ENCODE measurements at places on chromosomes 12 and 14.

DNA sequence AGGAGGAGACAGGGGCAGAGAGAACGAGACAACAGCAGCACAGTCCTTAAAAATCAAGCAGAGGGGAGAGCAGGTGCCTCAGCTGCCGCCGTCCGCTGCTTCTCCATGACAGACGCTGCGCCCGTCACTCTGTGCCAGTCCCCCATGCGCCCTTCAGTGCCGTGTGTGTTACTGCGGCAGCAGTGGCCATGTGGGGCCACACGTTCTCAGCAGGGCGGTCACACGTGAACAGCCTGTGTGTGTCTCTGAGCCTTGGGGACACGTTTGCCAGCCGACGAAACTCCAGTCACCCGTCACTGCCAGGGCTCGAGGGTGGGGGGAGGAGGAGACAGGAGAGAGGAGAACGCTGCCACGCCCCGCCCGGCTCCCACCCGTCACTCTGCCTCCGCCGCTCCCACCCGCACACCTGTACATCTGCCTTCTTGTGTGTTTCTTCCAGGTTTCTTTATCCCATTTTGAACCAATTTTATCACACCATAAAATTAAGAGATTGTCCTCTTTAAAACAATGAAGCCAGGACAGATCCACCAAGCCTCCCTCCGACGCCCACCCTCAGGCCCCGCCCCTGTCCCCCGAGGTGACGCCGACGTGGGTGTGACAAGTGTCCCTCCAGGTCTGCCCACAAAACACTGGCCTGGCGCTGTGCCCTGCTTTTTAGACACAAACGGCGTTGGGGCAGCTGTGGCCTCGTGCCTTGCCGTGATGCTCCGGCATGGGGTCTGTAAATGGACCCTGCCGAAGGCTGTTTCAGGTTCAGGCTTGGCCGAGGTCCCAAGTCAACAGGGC, 58.2 kb downstream of the GALNT9 start:
- DNase-seq, result no peak

GRCh38 chr14:99733211-99733539, 49.1 kb downstream of the CYP46A1 start:
- DNase-seq, result no peak

DNA sequence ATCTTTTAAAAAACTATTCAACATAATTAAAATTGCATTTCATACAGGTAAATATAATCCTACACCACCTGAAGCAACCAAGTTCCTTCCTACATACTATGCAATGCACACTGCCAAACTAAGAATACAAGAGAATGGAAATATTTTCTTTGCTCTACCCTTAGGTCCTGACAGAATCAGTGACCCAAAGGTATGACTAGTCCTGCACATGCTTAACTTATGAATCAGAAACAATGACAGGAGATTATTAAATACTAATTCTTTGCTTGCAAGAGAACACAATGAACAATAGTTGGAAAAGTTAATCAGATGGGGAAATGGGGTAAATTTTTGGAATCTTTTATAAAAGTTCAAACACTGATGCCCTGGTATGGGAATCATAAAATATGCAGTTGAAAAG, 220.1 kb downstream of the SOX5 start:
- DNase-seq, result no peak

DNA sequence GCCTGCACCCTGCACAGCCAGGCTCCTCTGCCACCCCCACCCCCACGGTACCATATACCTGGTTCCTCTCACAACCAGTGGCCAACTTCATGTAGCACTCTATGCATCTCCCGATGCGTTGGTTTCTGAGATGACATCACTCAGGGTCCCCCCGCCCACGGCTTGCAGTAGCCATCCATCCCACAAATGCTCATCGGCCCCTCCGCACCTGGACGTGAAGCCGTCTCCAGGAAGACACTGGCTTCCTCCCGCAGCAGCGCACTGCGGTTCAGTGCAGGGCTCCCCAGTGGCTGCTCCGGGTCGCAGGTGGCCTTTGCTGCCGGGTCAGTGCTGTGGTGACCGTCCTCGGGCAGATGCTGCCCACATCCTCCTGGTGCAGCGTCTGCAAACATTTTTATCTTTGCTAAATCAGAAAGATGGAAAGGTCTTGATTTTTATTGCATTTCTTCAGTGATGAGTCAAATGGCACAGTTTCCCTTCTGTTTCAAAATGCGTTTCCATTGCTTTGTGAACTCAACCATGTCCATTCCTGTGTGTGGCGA, 27.5 kb upstream of the MMP17 start:
- no peak for DNase-seq

- peak; percentile 52 for DNase-seq
Observed at GRCh38 chr14:64811676-64812075, 68.0 kb downstream of the SPTB start.

Measured in umbilical cord (tissue), 2 donors.